ENCODE measurements at places on chromosomes 7 and 10.

GRCh38 chr7:134645935-134646334 lies 718 bp upstream of the BPGM start:
- no peak for DNase-seq

GRCh38 chr10:133388973-133389818 lies 4.8 kb upstream of the MTG1 start:
- peak; percentile 75 for DNase-seq

- no peak for DNase-seq
Measured at GRCh38 chr10:73909540-73910115, 1.3 kb upstream of the PLAU start.

DNA sequence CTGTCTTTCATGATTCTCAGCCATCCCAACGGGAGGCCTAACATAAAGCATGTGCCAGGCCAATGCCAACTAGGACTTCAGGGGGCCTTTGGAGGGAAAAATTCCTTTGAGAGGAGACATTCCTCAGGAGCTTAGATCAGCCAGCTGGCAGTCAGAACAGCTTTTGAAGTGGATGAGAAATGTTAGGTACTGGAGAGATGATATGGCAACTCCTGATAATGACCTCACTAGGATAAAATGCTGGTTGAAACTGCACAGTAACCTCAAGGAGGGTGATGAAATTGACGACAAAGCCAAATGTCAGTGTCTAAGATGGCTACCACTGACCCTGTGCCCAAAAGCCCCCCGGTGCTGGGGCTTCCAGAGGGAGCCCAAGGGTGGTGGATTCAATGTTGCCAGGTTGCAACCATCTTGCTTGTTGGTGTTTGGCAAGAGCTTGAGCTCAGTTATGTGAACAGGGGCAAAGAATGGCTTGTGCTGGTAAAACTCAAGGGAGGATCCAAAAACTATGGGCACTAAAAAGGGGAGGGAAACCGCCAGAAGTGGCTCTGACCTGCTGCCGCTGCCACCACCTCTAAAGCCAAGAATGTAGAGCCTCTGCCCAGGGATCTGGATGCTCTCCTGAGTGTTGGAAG lies 121.2 kb downstream of the UBE2H start:
- DNase-seq: no peak

- DNase-seq: no peak
Measured at GRCh38 chr7:112986256-112987031, 100.2 kb downstream of the GPR85 start.

- no peak for DNase-seq
Measured at GRCh38 chr7:114554781-114555537, 140.3 kb downstream of the FOXP2 start.

GRCh38 chr7:104848138-104848990 lies 165.6 kb upstream of the KMT2E start:
- peak; percentile 73 for DNase-seq

GRCh38 chr10:71893920-71894319 lies 42.9 kb upstream of the PSAP start:
- DNase-seq: no peak

DNA sequence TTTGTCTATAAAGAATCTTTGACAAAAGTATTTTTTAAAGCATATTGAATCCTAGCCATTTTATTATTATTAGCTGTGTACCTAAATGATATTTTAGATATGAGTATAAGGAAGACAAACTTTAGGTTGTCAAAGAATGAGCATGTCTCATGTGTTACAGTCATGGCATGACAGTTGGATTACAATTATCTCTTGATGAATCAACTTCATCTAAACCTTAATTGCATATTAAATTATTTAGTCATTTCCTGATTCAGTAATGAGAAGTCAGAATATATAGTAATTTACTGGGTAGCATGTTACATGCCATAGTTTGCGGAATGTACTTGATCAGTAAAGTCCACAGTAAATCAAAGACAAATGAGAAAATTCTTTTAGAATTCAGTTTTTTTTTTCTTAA lies 59.2 kb downstream of the MAPK8 start:
- no peak for DNase-seq

GRCh38 chr7:22256541-22257096 lies 100.3 kb downstream of the RAPGEF5 start:
- no peak for DNase-seq

DNA sequence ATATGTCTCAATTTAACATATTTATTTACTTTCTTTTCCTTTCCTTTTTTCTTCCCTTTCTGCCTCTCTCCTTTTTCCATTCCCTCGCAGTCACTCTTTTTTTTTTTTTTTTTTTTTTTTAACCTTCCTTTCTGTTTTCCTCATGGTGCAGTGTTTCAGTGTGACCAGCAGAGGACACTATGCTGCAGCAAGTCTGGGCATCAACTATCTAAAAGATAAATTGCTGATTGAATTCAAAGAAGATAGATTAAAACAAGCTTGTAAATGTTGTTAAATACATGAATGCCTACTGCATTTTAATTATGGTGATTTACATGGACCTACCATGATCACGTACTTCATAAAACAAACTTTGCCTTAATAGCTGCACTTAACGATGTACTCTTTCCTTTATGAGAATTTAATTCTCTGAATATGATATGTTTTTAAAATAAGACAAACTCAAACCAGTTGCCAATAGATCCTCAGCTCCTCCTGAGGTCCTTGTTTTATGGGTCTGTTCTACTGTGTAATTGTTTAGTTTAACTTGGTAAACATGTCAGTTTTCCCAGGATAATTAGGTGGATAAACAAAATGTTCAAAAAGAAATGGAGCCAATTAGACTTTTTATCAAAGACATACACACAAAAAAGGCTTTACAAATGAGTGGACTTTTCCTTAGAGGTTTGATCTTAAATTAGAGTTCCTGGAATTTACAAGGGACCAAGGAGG lies 101.0 kb upstream of the AGR3 start:
- no peak for DNase-seq

GRCh38 chr7:155108144-155108901 lies 38.2 kb downstream of the HTR5A start:
- DNase-seq: no peak

GRCh38 chr10:3754727-3755439 lies 30.1 kb downstream of the KLF6 start:
- peak; percentile 78 for DNase-seq

- DNase-seq: no peak
Measured at GRCh38 chr7:88254721-88255424, 35.0 kb upstream of the SRI start.

GRCh38 chr7:155336812-155337602 lies 39.3 kb downstream of the INSIG1 start:
- DNase-seq: no peak

DNA sequence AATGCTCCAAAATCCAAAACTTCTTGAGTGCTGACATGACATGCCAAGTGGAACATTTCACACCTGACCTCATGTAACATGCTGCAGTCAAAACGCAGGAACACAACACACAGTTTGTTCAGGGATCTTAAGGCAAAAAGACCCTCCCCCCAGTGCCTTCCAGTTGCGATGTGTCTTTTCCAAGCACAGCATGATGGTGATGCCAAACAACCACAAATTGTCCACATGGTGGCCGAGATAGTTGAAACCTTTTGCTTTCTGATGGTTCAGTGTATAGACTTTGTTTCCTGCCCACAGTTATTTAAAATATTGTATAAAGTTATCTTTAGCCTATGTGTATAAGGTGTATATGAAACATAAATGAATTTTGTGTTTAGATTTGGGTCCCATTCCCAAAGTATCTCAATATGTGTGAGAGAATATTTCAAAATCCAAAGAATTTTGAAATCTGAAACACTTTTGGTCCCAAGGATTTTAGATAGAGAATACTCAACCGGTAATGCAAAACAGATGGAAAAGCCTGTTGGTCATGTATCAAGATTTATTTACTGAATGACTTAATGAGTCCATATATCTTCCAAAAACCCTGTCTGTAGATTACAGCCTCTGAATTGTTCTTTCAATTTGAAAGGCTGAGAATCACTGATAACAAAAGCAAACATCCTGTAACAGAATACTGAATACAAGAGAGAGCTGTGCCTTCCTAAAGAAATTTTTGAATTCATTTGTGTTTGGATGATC lies 93.4 kb upstream of the OIT3 start:
- DNase-seq: no peak

DNA sequence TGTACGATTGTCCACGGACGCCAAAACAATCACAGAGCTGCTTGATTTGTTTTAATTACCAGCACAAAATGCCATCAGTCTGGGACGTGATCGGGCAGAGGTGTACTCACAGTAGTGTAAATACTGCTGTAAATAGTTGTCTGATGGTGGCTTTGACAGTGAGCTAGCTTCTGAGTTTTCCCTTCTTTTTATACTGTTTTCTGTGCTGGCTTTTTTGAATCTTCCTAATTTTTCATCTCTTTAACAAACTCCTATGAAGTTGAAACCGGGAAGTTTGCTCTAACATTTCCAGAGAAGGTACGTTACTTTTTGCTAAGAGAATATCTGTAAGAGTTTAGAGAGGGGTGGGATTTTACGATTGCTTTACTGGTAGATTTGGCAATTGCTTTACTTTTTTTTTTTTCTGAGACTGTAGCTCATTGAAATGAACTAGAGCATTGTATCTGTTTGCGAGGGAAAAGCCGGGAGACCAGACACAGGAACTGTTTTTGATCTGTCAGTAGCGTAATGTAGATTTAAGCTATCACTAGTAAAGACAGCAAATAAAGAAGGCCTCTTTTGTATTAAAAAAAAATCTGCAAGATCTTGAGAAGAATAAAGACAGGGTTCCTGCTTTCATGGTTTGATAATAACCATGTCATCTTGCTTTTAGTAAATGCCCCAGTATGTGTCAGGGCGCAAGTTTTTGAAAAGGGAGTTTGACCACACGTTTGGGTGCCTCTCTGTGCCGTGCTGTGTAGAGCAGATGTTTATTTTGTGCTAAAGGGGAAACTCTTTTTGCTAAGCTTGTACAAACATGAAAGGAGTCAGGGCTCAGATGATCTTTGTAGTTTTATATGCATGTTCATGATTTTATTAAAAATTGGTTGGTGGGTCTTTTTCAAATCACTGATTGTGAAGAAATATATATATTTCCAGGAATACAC lies 712 bp downstream of the FOXP2 start:
- DNase-seq: no peak

GRCh38 chr10:109587366-109587765 lies 335.9 kb downstream of the XPNPEP1 start:
- DNase-seq: no peak

GRCh38 chr7:1947586-1948217 lies 277.6 kb downstream of the ELFN1 start:
- DNase-seq: no peak

- no peak for DNase-seq
Measured at GRCh38 chr7:132446666-132447278, 129.5 kb downstream of the PLXNA4 start.

DNA sequence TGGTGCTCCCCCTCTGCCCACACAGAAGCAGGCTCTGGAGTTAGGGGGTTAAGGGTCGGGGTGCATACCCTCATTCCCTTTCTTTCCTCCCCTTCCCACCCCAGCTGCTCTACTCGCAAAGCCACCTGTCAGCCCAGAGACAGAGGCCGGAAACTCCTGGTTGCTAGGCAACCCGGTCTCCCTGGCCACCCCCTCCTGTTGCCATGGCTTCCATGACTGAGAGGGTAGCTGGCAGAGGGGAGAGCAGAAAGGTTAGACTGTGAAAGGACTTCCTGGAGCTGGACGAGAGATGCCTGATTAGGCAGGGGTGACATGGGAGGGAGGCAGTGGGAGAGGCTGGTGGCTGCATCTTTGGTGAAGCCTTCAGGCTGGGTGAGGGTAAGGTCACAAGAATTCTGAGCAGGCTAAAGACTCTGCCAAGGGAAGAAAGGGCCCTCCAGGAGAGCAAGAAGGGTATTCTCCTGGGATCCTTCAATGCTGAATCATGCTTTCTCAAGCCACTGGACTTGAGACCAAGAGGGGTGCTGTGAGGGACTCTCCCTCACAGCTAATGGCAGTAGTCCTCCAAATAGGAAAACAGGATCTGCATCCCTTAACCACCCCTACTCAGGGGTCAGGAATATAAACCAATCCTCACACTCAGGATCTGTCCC lies 5.4 kb downstream of the PSD start:
- DNase-seq: peak; percentile 78

DNA sequence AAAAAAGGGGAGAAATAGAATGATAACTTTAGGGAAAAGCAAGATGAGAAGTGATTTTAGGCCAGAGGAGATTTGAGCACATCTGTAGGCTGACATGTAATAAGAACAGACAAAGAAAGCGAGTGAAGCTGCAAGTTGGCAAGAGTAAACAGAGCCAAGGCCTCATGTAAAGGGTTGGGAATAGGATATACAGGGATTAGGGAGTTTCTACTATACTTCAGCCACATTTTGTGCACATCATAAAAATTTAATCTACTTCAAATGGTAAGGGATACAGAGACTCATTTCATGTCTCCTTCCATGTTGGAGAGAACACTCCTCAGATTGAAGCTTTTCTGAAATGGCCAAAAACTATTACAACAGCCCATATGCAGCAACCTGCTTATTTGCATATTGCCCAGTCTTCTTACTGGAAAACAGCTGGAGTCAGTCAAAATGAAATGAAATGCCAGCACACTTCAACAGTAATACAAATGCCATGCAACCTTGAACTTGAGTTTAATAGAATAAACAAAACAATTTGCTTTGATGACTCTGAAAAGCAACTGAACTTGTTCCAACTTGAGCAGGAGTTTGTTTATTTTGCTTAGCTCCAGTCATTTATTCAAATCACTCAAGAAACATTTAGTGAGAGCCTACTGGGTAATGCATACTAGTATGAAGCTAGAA lies 49.9 kb downstream of the NRCAM start:
- DNase-seq: no peak

GRCh38 chr10:42428534-42428933 lies 209.8 kb downstream of the ZNF33B start:
- DNase-seq: no peak

GRCh38 chr7:32489788-32490126 lies 423 bp downstream of the LSM5 start:
- no peak for DNase-seq

All from activated effector memory CD4-positive, alpha-beta T cell treated with anti-CD3 and anti-CD28 coated beads, Interleukin-2, amount 50 U/mL, for 16 hours (primary cell).